ENCODE measurements at places on chromosomes 16 and 17.
A peak's percentile ranks its signal among the peaks of the same experiment; 100 is the strongest.

DNA sequence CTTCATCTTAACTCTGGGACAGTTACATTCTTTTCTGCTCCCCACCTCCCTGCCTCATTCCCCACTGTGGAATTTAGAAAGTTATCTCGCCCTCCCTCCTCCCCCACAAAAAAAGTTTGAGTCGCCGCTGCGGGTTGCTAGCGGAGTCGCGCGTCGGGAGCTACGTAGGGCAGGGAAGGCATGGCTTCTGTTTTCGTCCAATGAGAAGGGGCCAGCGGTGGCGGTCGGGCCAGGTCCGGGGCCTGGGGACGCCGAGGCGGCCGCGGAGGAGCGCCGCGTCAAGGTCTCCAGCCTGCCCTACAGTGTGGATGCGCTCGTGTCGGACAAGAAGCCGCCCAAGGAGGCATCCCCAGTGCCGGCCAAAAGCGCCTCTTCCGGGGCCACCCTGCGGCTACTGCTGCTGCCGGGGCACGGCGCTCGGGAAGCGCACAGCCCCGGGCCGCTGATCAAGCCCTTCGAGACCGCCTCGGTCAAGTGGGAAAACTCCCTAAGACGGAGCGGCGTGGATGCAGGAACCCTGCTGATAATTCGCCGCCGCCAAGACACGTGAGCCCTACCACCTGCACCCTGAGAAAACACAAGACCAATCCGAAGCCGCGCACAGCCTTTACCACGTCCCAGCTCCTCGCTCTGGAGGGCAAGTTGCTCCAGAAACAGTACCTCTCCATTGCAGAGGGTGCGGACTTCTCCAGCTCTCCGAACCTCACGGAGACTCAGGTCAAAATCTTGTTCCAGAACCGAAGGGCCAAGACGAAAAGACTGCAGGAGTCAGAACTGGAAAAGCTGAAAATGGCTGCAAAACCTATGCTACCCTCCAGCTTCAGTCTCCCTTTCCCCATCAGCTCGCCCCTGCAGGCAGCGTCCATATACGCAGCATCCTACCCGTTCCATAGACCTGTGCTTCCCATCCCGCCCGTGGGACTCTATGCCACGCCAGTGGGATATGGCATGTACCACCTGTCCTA, 8.9 kb downstream of the OR4D1 start:
- peak; percentile 37 for DNase-seq

DNA sequence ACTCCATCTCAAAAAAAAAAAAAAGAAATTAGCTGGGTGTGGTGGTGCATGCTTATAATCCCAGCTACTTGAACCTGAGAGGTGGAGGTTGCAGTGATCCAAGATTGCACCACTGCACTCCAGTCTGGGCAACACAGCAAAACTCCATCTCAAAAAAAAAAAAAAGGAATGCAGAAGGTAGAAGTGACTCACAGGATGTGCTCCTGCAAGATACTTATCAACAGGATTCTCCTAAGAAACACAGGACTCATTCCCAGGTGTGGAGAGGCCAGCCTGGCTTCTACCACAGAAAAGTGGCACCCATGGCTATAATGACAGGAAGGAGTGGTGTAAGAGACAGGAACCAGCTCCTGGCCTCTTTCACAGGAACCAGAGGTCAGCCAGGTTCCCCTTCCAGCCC, 13.8 kb downstream of the ELMO3 start:
- DNase-seq = no peak

- DNase-seq = no peak
These were observed 13.1 kb downstream of the ADCY7 start for GRCh38 chr16:50279504-50279865.

DNA sequence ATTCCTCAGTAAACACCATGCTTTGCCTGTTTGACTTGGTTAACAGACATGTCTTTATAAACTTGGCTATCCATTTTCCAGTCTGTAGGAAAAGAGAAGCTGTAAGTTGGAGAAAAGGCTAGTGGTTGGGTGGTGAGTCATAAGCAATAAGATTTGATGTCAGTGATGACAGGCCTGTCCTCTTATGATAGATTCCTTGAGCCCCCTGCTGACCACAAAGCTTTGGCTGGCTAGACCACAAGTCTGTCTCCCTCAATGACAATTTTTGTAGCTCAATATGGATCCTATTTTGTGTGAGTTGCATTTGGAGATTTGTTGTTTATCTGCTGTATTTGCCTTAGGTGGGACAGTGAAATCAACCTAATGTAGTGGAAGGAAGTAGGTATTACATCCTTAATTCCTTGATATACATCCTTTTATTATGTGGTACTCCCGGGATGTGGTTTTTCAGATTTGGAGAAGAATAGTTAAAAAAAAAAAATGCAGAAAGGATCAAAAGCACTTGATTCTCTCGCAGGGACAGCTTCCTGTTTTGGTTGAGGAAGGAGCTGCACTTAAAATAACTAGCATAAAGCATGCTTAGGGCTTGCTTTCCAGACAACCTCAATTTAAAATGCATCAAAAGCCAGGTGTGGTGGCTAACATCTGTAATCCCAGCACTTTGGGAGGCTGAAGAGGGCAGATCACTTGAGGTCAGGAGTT, 67.4 kb downstream of the SIAH1 start:
- no peak for DNase-seq

DNA sequence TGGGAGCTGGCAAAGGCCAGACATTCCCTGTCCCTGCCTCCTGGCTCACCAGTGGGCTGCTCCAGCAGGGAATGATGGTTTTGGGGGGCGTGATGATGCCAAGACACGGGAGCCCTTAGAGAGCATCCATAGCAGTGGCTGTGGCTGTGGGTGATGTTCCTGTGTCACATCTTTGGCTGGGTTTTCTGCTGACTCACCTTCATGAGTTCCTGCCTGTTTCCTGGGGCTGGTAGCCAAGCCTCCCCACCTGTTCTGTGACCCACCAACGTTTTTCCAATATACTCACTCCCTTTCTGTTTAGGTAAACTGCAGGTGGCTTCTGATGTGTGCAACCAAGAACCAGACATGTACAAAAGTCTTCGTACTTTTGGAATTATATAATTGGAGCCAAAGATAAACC, 16.5 kb upstream of the NF1 start:
- DNase-seq = no peak

GRCh38 chr16:69465881-69466280, 41.5 kb downstream of the CYB5B start:
- no peak for DNase-seq

GRCh38 chr17:8712698-8713097, 31.9 kb downstream of the CCDC42 start:
- DNase-seq = no peak

- no peak for DNase-seq
These were observed 250.3 kb upstream of the SOX9 start for GRCh38 chr17:71870546-71870862.

DNA sequence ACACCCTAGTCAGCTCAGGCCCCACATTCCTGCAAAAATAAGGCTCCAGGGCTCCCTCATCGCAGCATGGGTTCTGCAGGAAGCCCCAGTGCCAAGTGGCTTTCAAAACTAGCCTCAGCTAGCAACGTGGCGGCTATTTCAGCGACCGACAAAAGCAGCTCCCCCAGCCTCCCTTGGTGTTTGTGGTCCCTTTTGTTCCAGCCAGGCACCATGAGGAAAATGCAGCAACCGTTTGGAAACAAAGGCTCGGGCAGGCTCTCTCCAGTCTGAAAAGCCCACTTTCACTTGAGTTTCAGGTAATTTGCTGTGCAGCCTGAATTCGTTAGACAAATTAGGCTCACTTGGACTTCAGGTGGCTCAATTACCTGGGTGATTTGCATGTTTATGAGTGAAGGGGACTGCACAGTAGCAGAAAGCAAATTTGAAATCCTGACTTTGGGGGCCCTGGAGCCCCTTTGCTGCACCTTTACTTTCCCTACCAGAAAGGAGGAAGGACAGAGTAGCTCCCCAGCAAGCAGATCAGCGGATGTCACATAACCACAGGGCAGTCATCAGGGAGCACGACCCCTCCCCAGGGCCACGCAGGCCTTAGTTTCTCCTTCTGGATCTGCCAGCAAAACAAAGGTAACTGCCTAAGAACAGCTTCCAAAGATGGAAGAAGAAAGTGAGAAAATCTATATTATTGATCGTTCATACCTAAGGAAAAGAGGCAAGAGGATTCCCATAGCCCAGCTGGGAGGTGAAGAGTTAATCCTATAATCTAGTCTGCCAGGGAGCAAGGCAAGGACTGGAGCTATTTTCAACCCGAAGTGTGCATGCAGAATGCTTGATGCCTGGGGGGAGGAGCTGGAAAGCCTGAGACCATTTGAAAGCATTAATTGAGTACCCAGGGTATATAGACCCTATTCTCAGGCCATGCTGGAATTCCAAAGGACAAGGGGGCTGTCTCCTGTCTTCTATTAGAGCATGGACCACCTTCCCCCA, 143.1 kb upstream of the SDK2 start:
- no peak for DNase-seq

GRCh38 chr17:7509937-7510336, 25.8 kb downstream of the POLR2A start:
- no peak for DNase-seq

GRCh38 chr17:74471341-74471740, 4.9 kb downstream of the CD300A start:
- no peak for DNase-seq

DNA sequence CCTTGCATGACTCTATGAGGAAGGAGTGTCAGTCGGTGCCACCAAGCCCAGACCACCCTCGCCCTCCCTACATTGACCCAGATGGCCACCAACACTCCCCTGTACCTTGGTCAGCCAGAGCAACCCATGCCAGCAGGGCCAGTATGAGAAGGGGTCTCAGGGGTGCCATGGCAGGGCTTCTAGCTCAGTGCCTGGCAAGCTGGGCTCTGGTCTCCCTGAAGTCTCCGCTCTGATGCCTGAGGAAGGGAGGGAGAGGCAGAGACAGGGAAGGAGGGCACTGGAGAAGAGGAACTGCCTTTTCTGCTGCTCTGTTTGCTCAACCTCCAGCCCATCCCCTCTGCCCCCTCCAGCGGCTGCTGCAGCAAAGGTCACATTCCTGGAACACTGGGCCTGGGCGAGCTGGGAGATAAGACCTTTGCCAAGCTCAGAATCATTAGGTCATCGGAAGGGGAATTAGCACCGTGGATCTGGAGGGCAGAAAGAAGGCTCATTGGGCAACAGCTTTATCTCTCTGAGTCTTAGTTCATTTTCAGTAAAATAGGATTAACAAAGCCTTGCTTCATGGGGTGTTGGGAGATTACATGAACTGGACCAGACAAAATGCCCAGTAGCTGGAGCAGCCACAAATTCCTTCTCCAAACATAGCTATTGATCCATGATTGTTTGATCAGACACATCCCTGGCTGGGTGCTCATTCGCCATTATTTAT, at the start of gene VTN:
TSS of gene VTN (minus strand) at position 273 of the 709 bp plus-strand sequence. CDS start at position 169, 104 bp downstream.
- no peak for DNase-seq

Measured in CD4-positive, alpha-beta T cell (primary cell).